ENCODE measurements at places on chromosomes 11 and 22.
A peak's percentile ranks its signal among the peaks of the same experiment; 100 is the strongest.

GRCh38 chr11:131744847-131745246 is 374.4 kb downstream of the NTM start:
- peak; percentile 76 for DNase-seq

- no peak for DNase-seq
Measured at GRCh38 chr11:57604296-57605027, 7.0 kb downstream of the SERPING1 start.

DNA sequence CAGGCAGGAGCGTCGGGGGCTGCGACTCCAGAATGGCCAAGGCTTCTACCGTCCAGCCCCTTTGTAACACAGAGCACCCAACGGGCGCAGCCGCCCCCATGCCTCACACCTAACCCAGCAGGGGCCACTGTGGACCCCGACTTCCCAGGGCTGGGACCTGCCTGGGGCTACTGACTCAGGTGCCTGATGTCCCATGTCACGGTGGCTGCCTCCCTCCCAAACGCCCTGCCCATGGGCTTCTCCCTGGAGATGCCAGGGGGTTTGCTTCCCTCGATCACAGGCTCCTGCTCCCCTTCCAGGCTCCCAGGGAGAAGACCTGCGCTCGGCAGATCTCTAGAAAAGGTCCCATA is 84.0 kb downstream of the MYEOV start:
- DNase-seq: no peak

- no peak for DNase-seq
Measured at GRCh38 chr11:11075515-11076171, 217.8 kb upstream of the ZBED5 start.

DNA sequence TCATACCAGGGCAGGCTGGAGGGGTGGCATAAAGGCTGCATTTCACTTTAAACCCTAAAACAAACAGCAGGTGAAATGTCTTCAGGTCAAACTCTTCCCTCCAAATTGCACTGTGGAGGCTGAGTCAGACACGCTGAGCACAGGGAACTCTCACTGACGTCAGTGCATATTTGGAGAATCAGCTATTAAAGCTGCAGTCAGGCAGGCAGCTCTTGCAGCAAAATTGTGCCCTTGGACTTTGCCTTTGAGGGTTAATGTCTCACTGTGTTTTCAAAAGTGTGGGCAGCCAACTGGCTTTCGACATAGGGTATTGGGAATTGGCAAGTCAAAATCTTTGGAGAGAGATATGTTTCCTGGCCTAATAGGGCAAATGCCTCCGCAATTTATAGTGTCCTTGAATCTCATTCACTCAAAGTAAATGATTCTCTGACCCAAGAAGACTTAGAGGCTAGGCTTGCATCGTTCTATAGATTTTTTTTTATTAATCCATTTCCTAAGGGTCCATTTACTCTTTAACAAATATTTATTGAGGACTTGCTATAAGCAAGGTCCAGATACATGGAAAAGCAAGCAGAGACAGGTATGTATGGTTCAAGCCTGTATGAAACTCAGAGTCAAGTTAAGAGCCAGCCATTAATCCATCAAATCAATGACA is 27.7 kb upstream of the SMCO4 start:
- peak; percentile 56 for DNase-seq

DNA sequence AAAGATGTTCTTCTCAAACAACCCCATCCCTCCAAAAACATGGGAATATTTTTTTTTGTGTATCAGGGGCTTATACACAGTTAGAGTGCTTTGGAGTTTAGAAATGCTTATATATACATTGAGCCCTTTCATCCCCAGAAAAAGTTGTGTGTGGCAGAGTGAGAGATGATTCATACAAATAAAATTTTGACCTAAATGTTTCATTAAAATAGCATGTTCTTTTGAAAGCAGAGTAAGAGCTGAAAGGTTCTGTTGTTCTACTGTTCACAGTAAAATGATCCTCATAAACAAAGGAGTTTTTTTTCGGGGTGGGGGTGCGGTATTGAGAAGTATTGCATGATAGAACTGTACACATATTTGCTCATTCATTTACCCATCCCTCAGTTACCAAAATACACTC is 512.4 kb downstream of the DLG2 start:
- peak; percentile 31 for DNase-seq
